ENCODE measurements at places on chromosomes 11 and 22. TPM values are rescaled to one million over a fixed set of nuclear protein-coding genes. Genes with fewer than 3 reads are reported as not detected.

GRCh38 chr11:107808521-107808920, 50.1 kb downstream of the SLC35F2 start:
- DNase-seq: no peak

The ABCG4 gene
- under 0.01 TPM for total RNA-seq

GRCh38 chr11:123566852-123567251, 87.6 kb downstream of the SCN3B start:
- DNase-seq: no peak

- no peak for DNase-seq
These were observed 34.7 kb downstream of the USP35 start for GRCh38 chr11:78223320-78223954.

- peak; percentile 91 for DNase-seq
These were observed at the start of gene CCND1 for GRCh38 chr11:69640995-69641581. TSS of gene CCND1 (plus strand) at chr11:69641156. CDS start at chr11:69641314, 158 bp downstream.

GRCh38 chr11:1784761-1785650, 21.3 kb upstream of the CTSD start:
- DNase-seq: no peak

The GLB1L2 gene
- total RNA-seq: not detected

DNA sequence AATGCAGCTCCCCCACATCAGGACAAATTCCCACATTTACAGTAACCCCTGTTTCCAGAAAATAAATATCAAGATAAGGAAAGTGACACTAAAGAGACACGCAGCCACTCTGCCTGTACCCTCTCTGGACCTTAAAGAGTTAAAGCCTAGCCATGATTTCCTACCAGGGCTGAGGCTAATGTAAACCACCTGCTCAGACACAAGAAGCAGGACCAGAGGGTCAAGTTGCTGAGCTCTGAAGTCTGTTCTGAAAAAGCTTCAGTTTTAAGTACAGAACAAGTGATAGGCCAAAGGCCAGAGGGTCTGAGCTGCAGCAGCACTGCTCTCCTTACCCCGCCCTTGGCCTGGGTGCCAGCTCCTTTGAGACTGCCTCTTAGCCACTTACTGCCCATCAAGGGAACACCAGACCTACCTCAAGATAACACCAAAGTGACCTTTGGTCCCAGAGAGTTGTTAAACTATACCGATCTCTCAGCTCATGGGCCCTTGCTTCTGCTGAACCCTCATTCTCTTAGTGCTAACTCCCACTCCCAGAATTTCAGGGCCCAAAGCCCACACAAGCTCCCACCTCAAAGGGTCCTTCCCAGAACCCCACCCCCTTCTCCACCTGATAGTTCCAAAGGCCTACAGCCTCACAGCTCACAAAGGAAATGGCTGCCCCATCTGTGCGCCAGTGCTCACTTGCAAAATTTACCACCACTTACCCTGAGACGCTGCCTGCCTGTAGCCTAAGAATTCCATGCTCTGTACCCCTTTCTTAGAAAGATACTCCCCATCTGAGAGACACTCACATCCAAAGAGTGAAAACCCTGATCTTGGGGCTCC, 40.5 kb downstream of the IL18BP start:
- DNase-seq: peak; percentile 78

The PRR33 gene
- total RNA-seq: not detected

DNA sequence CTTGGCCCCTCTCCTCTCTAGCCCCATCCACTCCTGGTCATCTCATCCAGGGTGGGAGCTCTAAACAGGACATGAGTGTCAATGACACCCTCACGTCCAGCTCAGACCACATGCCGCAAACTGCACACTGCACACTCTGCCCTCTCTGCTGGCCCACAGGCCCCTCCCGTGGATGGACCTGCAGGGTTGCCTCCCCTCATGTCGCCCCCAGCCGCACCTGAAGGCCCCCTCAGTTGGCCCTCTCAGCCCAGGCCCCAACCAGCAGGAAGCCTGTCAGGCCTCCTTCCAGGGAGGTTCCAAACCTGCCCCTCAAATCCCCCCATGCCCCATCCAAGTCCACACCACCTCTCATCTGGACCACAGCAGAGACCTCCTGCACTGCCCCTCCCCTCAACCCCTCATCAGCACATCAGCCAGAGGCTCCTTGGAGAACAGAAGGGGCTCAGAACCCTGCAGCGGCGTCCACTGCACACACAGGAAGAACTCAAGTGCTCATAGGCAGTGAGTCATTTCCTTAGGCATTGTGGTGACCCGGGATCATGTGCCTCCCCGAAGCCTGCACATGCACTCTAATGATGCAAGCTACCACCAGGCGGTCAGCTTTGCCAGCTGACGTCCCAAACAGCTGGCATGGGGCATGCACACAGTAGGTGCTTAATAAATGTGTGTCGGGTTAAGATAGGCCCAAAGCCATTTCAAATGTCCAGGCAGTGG, 12.9 kb upstream of the CDKN1C start:
- peak; percentile 93 for DNase-seq
